Bone marrow (tissue), 2 donors: ENCODE measurements at places on chromosomes 5 and 9.

GRCh38 chr5:54905942-54906537 is 79.4 kb downstream of the ESM1 start:
- DNase-seq: no peak

DNA sequence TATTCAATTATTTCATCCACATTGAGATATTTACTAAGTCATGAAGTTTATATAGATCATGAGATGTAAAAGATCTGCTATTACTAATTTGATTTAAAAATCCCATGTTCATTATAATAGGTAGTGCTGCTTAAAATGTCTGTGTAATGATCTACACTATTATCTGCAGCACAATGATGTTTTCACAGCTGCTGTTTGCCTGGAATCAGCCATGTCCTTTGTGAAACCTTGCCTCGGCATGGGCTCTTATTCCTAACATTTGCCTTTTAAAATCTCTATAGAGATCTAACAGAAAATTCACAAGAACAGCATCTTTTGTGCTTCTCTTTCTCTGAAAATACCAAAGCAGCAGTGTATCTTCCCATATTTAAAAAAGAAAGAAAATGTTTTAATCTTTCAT is 444.6 kb downstream of the PTPRD start:
- DNase-seq: no peak

GRCh38 chr5:11324521-11325289 is 563.7 kb upstream of the DAP start:
- DNase-seq: no peak

DNA sequence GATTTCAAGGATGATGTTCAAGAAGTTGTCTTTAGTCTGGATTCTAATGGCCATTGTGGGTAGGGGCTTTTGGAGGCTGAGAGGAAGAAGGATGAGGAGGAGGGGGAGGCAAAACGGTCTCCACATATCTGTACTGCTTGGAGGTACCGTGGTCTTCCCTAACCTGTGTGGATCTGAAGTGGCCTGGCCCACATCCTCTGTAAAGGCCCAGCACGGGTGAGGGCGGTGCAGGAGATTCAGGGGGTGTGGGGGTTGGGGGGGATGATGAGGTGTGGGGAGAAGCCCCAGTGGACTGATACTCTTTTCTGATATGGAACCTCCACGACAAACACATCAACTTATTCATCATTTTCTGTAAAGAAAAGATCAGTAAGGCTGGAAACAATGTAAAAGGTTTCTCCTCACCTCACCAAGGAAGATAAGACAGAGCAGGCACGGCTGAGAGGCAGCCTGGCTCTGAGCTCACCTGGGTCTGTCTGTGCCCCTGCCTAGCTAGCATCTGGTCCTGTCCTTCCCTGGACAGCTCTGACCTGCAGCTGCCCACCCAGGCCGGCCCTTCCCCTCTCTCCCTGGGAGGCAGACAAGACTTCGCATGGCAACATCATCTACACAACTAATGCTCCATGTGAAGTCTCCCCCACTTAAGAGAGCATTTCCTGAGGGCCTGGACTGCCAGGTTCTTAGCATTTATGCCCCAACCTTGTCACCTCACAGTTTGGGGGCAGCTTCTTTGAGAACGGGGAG is 5.6 kb upstream of the IL3 start:
- DNase-seq: no peak

- no peak for DNase-seq
Measured at GRCh38 chr9:96888591-96888990, 34.3 kb upstream of the ZNF782 start.

DNA sequence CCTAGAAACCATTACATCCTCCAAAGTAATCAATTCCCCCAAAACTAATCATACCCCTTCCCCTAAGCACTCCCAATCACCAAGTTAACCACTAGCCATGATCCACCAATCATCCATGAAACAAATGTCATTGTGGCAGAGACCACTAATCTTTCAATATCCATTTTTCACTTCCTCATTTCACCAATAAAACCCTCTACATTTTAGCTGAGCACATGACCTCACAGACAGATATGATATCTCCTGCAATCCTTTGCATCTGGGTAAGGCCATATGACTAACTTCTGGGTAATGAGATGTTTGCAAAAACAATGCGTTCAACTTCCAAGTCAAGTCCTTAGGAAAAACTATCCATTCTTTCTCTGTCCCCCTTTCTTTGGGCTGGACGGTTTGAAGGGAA is 20.7 kb downstream of the OR2S2 start:
- DNase-seq: no peak

- DNase-seq: no peak
Measured at GRCh38 chr9:138052635-138053320, 175.2 kb downstream of the CACNA1B start.

GRCh38 chr5:115461506-115462290 is 82.9 kb downstream of the FEM1C start:
- DNase-seq: no peak

DNA sequence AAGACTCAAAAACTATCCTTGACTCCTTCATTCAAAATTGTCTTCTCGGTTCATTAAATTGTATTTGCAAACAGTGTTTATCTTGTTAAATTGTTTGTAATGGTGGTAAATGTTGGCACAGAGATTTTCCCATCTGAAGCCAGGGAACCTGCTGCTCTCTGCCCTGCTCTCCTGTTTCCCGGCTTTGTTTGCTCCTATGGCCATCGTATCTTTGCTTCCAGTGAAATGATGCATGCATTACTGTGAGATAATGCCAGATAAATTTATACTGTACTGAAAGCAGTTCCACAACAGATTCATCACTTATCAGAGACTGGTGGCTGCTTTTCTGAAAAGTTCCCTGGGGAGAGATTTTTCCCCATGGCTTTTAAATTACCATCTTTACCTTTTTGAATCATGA is 81.4 kb downstream of the CD180 start:
- DNase-seq: no peak

DNA sequence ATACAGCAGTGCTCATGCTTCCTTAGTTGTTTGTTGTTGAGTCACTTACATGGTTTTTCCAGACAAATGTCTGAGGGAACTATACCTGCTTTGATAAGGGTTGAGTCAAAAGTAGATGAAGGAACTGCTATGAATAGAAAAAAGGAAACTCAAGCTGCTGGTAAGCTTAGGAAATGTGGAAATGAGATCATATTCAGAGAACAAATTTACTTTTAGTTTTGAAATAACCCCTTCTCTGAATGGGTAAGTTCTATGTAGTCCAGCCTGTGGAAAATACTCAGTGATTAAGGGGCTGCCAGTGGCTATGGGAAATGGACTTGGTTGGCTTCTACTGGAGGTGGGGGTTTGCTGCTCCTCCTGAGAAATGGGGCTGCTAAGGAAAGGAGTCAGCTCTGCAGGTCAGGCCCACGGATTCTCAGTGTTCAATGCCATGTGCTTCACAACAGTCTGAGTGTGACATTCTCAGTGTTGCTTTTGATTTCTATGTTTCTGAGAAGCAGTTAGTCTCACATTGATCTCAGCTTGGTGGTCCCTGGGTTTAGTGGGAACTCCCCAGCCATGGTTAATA is 47.7 kb upstream of the GLRX start:
- DNase-seq: peak; percentile 14

DNA sequence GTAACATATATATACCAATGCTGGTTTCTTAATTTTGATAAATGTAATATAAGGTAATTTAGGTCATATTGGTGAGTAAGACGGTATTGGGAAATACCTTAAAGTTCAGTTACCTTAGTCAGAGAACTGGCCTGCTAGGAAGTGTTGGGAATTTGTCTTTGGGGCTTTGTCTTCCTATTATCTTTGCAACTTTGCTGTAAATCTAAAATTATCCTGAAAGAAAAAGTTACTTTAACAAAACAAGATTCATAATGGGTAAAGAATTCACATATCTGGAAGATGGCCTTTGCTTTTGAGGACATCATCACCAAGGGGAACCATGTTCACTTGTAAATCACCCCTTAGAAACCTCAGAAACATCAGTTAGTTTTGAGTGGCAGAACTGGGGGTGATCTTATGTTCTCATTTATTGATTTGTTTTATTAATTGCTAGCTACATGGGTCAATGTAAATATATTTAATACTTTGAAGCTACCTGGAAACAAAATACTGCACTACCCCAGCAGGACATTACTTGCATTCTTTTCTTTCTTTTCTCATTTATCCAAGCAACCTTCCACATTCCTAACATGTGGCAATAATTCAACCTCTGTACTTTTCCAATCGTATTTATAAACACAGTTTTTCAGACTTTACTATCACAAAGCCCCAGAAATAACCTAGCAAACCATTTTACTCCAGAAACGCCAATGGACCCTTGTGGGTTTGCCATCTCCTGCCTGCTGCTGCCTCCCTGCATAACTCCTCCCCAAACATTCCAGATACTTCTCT is 41.4 kb downstream of the GLIS3 start:
- no peak for DNase-seq

DNA sequence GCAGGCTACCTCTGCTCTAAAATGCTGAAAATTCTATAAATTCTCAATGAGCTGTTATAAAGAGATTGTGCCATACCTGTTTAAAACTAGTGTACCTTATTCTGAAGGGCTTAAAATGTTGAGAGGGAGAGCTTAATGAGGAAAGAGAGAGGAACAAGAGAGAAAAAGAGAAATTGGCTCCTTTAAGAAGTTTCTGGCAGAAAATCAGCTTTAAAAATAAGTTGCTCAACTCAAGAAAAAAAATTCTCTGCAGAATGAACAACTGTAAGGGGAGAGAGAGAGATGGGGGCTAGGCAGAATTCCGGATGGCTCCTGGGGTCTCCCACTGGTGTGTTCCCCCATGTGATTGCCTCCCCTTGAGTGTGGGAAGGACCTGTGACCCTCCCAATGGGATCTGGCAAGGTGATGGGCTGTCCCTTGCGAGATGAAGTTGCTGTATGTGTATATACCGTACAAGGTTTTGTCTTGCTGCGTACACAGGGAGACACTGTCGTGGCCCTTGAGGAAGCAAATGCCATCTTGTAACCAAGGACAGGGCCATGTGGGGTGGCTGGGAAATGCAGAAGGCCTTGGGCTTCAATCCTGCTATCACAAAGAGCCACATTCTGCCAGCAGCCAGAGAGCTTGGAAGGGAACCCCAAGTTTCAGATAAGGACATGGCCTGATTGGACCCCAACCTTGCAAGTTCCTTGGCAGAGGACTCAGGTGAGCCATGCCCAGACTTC is 64.3 kb upstream of the S1PR3 start:
- DNase-seq: no peak

DNA sequence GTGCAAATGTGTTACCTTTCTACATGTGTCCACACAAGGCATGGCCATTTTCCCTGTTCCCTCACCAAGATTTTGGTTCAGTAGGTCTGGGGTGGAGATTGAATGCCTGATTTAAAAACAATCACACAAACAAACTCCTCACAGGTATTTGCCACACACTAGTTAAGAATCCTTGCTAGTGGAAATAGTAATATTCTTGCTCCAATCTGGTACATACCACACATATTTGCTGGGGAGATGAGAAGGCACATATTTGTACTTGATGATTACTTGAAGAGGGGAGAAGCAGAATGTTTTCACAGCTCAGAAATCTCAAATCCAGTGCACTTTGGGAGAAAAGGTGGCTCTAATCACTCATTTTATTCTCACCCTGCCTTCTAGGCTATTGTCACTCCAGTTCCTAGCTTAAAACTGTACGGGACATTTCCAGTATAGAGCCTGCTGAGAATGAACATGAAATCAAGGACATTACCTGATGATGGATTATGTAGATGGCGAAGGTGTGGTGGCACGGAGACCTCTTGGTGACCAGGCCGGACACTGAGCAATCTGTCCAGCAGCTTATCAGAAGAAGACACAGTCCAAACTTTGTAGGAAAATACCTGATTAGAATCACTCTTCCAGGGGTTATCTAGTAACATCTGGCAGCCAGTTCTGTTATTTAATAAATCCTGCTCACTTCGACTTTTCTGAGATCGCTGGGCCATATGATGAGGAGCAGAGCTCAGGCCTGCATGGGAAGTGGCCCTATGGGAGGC is 116.1 kb upstream of the IL6ST start:
- no peak for DNase-seq

DNA sequence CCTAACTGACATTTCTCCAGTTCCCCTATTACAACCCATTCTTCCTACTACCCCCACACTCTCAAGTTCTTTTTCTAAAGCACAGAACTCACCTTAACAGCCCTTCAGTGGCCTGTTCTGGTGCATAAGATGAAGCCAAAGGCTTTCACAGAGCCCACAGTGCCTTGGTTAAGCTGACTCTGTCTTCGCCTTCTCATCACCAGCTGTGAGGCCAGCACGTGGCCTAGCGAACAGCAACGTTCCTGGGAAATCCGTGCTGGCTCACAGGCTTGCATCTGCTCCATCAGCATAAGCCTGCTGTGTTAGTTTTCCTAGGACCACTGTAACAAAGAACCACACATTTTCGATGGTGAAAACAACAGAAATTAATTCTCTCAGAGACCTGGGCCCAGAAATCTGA is 67.9 kb upstream of the LPAR1 start:
- no peak for DNase-seq

DNA sequence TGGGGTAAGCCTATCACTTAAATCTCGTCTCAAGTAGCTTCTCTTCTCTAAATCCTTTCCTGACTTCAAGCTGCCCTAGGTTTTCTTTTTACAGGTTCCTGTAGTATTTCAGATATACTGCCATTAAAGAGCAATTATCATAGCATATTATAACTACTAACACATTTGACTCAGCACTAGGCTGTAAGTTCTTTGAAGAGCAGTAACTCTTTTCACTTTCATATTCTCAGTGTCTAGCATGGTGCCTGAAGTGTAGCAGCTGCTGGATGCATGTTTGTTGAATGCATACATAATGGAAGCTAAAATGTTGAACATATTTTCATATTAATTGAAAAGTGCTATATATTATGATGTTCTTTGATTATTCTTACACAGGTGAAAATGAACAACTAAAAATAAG is 22.5 kb downstream of the CCDC152 start:
- no peak for DNase-seq

DNA sequence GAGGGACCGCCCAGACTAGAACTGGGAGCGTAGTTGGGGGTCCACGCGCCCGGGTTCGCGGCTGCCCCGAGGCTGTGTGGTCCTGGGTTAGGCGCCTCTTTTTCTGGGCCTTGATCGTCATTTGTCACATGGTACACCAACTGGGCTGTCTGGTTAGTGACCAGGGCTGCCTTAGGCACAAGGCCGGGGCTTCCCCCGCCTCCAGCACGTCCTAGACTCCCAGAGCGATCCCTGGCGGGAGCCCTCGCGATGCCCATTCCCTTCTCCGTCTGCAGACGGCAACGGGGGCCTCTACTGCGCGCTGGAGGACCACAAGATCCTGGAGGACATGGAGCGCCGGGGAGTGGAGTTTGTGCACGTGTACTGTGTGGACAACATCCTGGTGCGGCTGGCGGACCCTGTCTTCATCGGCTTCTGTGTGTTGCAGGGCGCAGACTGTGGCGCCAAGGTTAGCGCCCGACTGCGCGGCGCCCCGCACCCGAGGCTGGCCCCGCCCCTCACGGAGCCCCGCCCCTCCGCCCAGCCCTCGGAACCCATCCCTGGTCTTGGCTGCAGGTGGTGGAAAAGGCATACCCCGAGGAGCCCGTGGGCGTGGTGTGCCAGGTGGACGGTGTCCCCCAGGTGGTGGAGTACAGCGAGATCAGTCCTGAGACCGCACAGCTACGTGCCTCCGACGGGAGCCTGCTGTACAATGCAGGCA is 1.5 kb downstream of the UAP1L1 start:
- no peak for DNase-seq

DNA sequence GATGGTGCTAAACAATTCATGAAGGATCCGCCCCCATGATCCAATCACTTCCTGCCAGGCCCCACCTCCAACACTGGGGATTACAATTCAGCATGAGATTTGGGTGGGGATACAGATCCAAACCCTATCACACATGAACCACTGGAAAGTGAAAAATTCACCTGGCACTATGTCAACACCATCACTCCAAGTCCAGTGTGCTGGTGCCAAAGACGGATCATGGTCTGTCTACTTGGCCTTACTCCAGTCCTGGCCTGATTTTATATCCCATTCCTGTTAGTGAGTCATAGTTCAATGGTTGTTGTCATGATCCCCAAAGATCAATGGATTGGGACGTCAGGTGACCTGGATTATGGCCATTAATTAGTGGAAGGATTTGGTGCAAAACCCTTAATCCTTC is 147.4 kb upstream of the RPS23 start:
- no peak for DNase-seq
